A673 (cell line): ENCODE measurements at places on chromosomes 5 and 9. TPM values are rescaled to one million over a fixed set of nuclear protein-coding genes. Genes with fewer than 3 reads are reported as not detected.

The SLC45A2 gene
- 0.28 and 0.31 TPM in 2 replicates for total RNA-seq

DNA sequence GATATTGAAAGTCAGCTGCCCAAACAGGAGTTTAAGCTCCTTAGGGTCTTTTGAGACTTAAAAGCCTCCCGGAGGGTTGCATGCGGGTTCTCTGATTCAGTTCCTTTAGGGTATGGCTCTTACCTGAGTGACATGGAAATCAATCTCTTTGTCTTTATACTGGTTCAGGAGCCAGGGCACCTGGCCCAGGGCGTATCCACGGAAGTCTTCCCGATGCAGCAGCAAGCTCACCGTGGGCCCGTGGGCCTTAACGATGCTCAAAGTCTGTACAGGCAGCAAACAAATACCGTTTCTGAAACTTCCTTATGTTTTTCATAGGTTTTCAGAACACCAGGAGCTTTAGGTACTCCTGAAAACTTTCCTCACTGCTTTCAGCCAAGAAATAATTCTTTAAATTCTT, 13.2 kb downstream of the MROH2B start:
- no peaks in the 10 kb centered on the region for H3K4me1 ChIP-seq
- no peak for DNase-seq
- no peaks in the 10 kb centered on the region for H3K27me3 ChIP-seq
- no peak overlapping the region for H3K27ac ChIP-seq

DNA sequence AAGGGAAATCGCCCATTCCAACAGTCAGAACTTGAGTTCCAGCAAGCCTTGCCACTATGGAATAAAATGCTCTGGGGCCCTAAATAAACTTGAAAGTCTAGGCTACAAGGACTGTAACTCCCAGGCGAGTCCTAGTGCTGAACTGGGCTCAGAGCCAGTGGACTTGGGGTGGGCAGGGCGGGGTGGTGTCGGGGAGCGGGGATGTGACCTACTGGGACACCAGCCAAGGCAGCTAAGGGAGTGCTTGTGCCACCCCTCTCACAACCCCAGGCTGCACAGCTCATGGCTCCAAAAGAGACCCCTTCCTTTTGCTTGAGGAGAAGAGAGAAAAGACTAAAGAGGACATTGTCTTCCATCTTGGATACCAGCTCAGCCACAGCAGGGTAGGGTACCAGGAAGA, 61.5 kb downstream of the MEIKIN start:
- DNase-seq: no peak
- H3K36me3 ChIP-seq: no peaks in the 10 kb centered on the region
- no peaks in the 10 kb centered on the region for H3K4me1 ChIP-seq
- H3K27me3 ChIP-seq: peaks cover 14% of the 10 kb centered on the region
- H3K4me3 ChIP-seq: no peak overlapping the region
- H3K27ac ChIP-seq: no peak overlapping the region

DNA sequence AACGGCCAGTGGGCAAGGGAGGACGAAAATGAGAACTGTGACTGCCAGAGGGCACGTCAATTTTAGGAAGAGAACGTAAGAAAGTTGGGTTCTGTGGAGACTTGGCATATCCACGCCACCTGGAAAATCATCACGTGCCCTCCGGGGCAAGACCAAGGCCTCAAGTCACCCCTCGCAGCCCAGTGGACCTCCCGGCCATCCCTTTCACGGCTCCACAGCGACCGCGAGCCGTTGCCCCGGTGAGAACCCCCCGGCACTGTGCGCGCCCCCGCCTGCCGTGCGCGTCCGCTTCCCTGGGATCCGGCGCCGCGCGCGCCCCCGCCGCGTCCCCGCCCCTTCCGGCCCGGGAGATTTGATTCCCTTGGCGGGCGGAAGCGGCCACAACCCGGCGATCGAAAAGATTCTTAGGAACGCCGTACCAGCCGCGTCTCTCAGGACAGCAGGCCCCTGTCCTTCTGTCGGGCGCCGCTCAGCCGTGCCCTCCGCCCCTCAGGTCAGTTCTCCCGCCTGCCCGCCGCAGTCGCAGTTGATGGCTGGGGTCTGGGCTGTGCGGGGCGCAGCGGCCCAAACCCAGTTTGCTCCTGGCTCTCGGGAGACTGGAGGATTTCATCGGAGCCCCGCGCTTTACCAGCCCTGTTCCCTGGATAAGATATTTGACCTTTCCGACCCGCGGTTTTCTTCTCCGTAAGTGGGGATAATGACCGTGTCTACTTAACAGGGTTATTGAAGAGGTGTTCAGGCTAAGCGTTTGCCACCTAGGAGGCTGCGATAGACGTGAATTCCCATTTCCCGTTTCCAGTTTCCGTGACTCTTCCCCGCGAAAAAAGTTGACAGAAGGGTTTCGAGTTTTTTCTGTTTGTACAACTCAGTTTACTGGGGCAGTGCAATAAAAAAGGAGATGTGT, at the start of gene MELK:
MELK (plus strand) TSS at position 381 of the 904 bp plus-strand sequence. CDS start 8,787 bp downstream, outside the sequence.
- H3K27me3 ChIP-seq: no peaks in the 10 kb centered on the region
- peak within 1 kb of the TSS; percentile 85 for H3K4me3 ChIP-seq
- H3K36me3 ChIP-seq: no peaks in the 10 kb centered on the region
- H3K27ac ChIP-seq: peak within 1 kb of the TSS; percentile 85
- H3K4me1 ChIP-seq: peaks cover 11% of the 10 kb centered on the region
- DNase-seq: peak; percentile 91
